ENCODE measurements at places on chromosomes 2 and 18.

DNA sequence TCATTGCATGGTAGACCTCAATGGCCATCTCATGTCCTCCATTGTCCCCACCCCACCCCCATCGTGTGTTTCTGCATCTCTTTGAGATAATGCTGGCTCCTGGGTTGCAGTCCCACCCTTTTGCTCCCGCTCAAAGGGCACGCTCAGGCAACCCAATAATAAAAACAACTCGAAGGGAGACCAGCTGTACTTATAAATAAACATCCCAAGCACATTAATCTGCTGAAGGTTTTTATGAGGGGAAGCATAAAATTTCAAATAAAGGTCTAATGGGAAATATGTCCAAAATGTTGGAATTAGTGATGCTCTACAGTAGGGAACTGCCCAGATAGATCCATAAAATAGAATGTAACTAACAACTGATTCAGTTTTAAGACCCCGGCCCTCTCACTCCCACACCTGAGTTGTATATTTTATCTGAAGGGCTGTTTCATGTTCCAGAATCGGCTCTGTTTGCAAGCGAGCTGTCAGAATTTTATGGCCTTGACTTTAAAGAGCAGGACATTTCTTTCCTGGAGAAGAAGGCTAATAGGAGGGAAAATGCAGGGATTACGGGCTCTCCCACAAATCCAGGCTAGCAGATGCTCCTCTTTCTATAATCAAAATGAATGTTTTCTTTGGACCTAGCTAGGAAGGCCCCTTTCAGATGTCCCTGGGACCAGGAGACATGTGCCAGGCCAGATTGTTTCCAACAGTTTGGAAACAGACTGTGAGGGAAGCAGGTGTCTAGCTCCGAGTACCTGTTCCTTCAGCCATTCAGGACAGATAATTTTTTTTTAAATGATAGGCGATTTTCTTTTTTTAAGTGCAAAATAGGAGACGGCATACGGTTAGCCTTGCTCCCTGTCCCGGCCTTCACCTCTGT is 103.7 kb downstream of the APOB start:
- no peak for DNase-seq

DNA sequence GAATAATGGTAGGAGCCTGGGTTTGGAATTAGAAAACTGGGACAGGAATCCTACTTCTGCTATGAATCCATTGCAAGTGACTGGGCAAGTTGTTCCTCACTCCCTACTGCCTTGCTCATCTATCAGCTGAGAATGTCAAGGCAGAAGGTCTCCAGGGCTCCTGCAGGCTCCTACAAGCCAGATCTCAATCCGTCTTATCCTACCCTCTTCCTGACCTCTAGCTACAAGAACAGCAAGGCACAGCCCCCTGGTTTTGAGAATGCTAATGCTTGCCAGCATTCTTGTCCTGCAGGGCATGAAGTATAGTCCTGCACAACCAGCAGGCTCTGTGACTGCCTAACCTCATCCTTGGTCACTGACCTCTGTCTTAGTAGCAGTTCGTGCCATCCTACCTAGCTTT is 141.9 kb upstream of the TNP1 start:
- DNase-seq, result no peak

- no peak for DNase-seq
Measured at GRCh38 chr2:30193104-30193681, 38.1 kb upstream of the LBH start.

DNA sequence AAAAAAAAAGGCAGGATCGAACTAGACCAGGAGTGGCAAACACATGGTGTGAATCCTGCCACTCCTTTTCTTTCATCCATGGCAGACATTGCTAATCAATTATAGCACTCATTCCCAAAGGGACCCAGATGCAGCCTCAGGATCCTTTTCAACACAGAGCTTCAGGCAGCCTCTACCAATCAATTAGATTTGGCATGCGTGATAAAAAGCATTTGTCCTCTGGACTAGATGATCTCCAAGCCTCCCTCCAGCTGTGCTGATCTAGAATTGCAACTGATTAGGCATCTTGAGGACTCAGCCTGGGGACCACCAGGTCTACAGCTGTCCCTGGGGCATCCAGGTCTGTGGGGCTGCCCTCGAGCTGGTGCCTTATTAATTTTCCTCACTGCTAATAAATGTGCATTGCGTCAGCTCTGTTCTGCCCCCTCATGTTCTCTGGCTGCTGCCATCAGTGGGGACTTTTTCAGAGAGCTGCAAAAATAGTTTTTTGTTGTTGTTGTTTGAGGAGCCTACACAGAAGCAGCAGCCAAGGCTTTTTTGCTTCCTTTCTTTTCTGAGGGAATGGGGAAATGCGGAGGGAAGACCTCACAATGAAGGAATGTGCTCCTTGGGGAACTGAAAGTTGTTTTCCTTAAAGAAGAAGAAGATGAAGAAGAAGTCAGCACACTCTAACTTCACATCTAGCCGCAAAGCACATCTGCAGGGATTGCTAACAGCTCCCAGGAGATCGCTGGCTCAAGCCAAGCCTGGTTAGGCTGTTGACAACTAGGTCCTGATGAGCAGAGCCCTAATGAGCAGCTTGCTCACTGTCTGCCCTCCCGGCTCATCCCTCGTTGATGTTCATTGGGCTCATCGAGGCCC is 8.8 kb upstream of the ATOH8 start:
- DNase-seq, result no peak
